ENCODE measurements at places on chromosomes 3 and 15. TPM values are rescaled to one million over a fixed set of nuclear protein-coding genes. Genes with fewer than 3 reads are reported as not detected.

Gene ALDH1A2
- total RNA-seq: 0.38 TPM

Gene KLF13
- 82.8 TPM for total RNA-seq

Gene PIAS1
- 16.7 TPM for total RNA-seq

Gene SLC6A1
- total RNA-seq: not detected

Gene MBD4
- total RNA-seq: 45.3 TPM

Gene SIDT1
- 4.8 TPM for total RNA-seq

Gene IFT57
- 31.5 TPM for total RNA-seq

DNA sequence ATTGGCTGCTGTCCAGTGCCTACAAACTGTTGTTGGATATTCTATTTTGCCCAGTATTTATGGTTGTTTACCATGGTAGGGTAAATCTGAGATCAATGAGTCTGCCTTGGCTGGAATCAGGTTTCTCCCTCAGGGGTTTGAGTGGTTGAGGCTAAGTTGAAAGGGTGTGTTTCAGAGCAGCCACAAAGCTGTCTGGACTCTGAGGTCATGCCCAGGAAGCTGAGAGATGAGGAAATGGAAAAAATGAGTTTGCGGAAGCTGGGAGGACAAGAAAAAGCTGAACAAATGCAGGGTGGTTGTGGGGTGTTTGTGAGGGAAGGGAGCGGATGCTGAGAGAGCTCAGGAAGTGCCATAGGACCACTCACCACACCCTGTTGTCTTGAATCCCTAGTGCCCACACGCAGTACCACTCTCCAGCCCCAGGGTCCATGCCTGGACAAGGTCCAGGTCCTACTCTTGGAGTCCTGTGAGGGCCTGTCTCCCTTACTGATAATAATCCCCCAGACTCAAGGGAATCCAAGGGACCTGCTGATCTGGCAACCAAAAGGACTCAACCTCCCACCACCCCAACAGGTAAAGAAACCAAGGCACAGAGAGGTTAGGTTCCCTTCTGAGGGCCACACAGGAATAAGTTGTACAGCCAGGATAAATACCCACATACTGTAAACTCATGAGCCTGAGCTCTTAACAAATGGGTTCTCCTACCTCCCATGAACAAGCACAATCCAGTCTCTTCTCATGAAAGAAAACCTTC, 81.6 kb downstream of the PPCDC start:
- DNase-seq: no peak

DNA sequence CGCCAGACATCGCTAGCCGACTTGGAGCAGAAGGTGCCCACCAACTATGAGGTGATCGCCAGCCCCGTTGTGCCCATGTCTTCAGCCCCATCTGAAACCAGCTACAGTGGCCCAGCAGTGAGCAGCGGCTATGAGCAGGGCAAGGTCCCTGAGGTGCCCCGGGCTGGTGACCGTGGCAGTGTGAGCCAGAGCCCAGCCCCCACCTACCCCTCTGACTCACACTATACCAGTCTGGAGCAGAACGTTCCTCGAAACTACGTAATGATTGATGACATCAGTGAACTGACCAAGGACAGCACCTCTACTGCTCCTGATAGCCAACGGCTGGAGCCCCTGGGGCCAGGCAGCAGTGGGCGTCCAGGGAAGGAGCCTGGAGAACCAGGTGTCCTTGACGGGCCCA, 12.9 kb upstream of the APEH start:
- DNase-seq: no peak

DNA sequence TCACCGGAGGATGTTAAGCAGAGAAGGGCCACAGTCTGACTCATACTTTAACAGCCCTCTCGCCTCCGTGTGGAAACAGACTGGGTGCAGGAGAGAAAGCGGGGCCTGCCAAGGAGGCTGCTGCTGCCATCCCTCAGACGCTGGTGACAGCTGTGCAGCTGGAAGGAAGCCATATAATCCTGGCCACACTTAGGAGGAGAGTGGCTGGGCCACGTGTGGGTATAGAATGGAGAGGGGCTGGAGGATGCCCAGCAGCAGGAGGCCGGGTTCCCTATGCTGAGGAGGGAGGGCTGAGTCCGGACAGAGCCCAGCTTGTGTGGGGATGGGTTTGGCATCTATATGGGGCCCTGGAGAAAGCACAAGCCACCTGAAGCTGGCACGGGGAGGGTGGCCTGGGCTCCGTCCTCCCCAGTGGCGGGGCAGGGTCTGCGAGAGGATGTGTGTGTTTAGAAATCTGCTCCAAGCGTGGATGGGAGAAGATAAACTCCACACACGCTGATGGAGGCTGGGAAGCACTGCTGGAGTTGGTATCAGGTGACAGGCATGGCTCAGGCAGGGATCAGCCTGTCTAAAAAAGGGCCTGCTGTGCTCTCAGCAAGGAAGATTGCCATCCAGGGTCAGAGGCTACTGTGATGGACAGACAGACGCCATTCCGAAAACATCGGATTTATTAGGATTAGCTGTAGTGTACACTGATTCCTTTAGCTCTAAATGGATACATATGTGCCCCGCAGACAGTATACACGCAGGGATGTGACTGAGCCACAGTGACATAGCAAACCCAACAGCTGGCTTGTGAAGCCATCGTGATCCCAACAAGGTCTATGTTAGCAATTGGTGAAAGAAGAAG, 15.9 kb downstream of the ABTB1 start:
- no peak for DNase-seq

DNA sequence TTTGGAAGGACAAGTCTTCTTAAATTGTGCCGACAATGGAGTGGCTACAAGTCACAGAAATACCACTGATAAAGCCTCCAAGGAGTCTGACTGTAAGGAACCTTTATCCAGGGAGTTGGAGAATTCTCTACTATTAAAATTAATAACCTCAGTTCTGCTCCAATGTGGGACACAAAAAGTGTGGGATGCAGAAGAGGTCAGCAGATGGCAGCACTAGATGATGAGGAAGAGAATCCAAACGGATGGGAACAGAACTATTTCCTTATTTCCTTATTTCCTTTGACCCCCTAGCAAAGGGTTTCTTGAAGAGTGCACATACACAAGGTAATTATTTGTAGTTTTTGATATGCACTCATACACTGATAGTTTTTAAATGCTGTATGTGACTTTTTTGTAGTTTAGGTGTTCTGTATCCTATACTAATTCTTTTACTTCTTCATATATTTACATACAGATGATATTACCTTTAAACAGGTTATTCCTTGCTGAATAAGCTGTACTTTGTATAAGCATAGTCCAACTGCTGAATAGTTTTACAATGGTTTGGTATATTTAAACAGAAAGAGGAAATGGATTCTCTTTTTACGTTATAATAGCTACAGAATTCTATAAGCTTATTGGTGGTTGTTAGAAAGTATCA, 25.6 kb upstream of the NLGN1 start:
- DNase-seq: no peak

GRCh38 chr3:50481992-50482391, 21.4 kb downstream of the CACNA2D2 start:
- DNase-seq: no peak

DNA sequence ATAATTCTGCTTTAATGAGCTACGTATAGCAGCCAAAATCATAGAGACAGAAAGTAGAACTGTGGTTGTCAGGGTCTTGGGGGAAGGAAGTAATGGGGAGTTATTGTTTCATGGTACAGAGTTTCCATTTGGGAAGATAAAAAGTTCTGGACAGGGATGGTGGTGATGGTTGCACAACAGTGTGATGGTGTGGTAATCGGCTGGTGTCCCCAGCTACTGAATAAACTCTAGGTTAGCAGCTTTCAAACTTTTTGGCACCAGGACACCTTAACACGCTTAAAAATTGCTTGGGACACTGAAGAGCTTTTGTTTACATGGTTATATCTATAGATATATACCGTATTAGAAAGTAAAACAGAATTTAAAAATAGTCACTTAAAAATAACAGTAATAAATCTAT, 166.0 kb downstream of the NEK11 start:
- DNase-seq: no peak

DNA sequence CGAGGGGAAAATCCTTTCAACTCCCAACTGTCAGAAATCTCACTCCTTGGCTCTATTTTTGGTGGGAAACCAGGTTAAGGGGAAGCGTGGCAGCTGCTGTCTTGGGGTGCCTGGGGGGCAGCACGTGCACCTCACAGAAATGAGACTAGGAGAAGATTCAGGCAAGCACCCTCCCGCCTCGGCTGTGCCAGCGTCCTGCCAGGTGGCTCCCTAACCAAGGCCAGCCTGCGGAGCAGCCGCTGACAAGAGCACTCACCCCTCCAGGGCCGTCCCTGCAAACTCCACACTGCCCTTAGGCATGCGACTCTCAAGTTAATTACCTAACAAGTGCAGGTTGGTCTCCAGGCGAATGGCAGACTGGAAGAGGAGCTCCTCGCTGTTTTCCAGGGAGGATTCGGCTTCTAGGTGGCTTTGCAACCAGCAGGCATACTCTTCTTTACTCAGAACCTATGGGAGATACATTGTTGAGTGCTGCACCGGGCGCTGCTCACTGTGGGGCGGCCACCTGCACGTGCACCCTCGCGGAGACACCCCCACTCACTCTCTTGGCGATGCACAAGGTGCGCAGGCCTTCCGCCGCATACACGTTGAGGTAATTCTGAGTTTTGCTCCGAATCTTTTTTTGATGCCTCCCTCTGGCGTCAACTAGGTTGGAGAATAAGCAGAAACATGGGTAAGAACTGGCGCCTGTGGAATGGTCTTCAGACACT, 155.3 kb downstream of the ATP10A start:
- no peak for DNase-seq

DNA sequence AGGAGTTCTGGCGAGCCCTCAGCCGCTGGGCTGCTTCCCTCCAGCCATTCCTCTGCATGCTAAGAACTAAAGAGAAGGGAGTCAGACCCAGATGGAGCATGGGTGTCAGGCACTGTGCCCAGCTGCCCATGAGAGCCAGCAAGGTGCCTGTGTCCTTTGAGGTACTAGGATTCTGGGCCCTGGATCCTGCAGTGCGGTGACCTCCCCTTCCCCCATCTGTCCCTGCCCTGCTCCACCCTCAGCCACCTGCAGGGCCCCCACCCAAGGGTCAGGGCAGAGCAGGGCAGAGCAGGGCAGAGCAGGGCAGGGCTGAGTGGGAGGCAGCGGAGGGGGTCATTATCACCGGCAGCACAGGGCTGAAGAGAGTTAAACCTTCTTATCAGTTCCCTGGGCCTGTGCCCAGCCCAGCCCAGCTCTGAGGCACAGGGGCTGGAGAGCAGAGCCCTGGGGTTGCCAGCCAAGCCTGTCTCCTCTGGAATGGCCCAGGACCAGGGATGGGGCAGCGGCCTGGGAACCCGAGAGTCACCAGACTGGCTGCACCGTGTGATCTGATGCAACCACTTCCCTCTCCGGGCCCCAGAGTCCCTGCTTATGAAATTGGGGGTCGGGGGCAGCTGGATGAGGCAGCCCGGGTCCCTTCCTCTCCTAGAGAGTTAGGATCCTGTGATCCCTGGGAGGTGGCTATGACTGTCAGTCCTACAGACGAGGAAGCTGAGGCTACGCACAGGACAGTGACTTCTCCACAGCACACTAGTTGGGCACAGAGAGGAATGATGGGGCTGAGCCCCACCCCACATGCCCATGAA, 17.3 kb downstream of the ZDHHC19 start:
- DNase-seq: no peak

GRCh38 chr3:90062631-90063200, 955.3 kb downstream of the EPHA3 start:
- no peak for DNase-seq

GRCh38 chr3:130895690-130896488, 2.0 kb downstream of the ATP2C1 start:
- no peak for DNase-seq

GRCh38 chr3:120161902-120162301, 67.7 kb upstream of the GSK3B start:
- no peak for DNase-seq

DNA sequence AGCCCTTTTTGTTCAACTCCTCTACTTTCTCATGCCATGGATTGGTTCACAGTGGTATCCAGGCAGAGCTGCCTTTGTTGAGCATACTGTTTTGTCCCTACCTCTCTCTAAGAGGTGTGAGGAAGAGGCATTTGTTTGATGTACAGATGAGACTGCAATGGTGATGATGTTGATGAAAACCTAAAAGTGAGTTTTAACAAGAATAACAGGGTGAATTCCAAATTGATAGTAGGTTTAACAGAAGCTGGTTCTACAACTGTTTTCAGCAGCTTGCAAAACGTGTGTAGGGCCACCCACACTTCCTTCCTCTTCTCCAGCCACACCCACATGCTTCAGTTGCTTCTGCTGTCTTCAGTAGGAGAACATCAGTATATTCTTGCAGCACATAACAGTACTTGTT, 10.2 kb downstream of the SNRK start:
- DNase-seq: peak; percentile 50
